ENCODE measurements at places on chromosomes 1 and 21.

DNA sequence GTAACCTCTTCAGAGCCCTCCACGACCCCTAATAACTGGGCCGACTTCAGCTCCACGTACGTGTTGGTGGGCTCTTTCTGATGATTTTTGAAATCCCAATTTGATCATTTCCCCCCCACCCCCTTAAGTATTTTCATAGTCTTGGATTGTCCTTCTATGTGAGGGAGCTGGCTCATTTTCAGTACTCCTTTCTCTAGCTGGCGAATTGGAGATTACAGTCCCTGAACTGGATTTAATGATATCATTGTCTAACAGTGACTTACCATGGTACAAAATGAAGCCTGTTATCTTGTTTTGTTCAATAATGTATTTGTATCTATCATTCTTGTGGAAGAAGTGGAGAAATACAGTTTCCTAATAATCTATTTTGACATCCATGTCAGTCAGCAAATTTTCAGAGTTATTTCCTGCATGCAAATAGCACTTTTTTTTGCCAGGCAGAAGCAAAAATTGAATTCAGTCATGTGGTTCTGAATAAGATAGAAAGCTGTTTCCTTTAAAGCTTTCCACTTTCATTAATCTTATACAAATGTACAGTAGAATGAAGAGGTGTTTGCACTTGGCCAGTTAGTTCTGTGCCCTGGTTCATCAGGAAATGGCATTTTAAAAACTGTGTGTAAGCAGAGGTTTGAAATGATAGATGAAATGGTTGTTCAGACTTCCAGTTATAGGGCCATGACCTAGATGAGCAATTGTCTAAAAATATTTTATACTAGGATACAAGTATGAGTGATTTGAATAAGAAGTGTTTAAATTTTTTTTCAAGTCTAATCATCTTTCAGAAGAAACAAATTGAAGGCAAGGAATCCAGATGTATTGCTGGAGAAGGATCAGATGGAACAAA, 104.2 kb downstream of the ATP5PO start:
- DNase-seq: no peak

DNA sequence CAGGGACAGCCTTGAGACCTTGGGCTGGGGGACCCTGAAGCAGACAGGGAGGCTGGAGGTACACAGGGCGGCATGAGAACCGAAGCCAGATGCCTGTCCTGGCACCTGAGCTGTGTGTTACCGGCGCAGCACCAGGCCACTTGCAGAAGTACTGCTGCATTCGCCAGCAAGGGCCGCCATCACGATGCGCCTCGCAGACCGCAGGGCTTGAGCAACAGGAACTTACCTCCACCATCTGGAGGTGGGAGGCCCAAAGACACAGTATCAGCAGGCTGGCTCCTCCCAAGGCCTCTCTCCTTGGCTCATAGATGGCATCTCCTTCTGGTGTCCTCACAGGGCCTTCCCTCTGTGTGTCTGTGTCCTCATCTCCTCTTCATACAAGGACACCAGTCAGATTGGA, 90.1 kb downstream of the PRDM16 start:
- DNase-seq: no peak

DNA sequence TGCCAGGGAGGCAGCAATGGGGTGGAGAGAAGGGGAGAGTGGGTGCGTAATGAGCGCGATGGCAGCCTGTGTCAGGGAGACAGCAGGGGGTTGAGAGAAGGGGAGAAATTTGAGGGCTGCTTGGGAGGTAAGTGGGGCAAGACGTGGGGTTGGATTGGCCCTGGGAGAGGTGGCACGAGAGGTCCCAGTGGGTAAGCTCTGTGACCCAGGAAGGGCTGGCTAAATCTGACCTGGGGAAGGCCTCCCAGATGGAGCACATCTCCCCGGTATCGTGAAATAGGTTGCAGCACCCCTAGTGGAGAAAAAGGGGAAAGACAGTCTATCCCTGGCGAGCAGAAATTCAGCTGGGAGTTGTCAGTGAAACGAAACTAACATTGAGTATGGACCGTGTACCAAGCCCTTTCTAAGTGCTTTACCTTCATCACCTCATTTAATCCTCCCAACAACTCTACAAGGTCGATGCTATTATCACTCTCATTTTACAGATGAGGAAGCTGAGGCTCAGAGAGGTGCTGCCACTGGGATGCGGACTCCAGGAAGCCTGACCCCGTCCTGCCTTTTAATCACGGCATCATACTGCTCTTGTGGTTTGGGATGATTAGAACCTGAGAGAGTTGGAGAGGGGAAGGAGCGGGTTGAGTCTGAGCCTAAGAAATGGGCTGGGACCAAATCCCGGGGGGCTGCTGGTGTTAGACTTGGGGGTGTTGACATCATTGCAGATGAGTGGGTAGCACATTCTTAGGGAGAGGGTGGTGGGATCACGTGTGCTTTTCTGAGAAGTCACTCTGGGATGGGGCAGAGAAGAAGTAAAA, 56.6 kb upstream of the RPL11 start:
- peak; percentile 63 for DNase-seq

DNA sequence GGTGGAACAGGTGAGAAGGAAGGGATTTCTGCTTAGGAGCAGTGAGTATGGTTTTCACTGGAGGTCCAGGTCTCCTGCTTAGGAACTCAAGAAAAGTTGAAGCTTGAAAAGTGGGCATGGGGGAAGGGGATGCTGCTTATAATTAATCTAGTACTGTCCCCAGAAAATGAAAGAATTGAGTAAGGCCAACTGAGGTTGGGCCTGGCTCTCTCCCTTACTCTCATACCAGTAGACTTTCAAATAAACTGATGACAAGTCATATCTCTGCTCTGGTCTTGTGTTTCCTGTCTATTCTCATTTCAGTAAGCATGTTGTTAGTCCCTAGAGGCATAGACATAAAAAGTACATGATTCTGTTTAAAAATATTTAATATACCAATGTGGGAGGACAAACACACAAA, 26.4 kb downstream of the CD48 start:
- DNase-seq: no peak

DNA sequence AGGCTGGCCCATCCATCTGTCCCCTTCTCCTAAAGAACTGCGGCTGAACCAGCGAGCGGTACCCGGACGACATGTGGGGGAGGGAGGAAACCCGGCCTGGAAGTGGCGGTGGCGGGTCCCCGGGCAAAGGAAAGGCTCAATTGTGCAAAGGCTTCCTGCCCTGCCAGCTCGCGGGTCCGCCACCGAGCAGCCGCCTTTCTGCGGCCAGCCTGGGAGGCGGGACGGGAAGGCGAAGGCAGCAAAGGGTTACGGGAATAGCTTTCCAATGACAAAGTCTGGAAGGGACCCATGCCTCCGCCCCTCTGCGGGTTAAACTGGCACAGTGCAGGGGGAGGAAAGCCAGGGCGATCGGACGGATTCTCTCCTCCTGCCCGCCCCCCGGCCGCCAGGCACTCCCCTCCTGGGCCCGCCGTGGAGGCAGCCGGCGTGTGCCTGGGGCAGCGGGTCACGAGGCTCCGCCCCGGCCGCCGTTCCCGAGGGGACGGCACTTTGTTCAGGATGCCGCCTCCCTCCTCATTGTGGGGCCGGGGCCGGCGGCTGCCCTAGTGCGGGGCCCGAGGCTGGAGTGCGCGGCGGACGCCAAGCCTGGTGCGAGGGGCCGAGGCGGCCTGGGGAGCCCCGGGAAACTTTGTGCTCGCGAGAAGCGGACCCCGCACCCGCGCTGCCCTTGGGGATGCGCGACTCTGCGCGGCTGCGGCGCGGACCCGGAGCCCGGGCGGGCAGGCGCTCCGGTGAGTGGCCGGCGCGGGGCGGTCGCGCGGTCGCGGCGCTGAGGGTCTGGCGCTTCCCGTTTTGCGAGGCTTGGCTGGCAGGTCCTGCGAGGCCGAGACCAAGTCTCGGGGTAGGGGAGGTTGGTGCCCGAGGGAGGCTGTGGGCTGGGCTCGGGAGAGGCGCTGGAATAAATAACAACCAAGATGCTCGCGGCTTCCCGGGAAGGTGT, at the start of gene NAV1:
NAV1 (plus strand) TSS at position 516 of the 940 bp plus-strand sequence. CDS start 83,758 bp downstream, outside the sequence.
- DNase-seq: peak; percentile 26

GRCh38 chr1:26315874-26316850, 1.6 kb upstream of the CD52 start:
- DNase-seq: no peak

GRCh38 chr1:29180497-29181412, 945 bp downstream of the SRSF4 start:
- peak; percentile 28 for DNase-seq

GRCh38 chr1:178509414-178510007, 3.4 kb upstream of the TEX35 start:
- no peak for DNase-seq

GRCh38 chr1:13723810-13724209, 23.8 kb downstream of the PRDM2 start:
- no peak for DNase-seq

- DNase-seq: no peak
Observed at GRCh38 chr1:178530037-178530402, 17.1 kb downstream of the TEX35 start.

GRCh38 chr1:153277852-153278251, 18.4 kb downstream of the LORICRIN start:
- DNase-seq: no peak
